ENCODE measurements at places on chromosomes 2 and 18. TPM values are rescaled to one million over a fixed set of nuclear protein-coding genes. Genes with fewer than 3 reads are reported as not detected.

Gene AQP12B
- not detected for total RNA-seq

Gene ACTG2
- total RNA-seq = not detected

Gene LYG1
- 2.4 TPM for total RNA-seq

Gene SIX3
- total RNA-seq = 1.6 TPM

Gene DPYSL5
- total RNA-seq = 7.5 TPM

Gene ACVR1C
- total RNA-seq = 0.08 TPM

Gene MSGN1
- not detected for total RNA-seq

Gene TSPYL6
- not detected for total RNA-seq

Gene C2orf80
- total RNA-seq = not detected

Gene RFX8
- not detected for total RNA-seq

Gene SLC38A11
- total RNA-seq = not detected

Gene KYNU
- 252 TPM for total RNA-seq

Gene CHMP3
- 126 TPM for total RNA-seq

Gene STEAP3
- total RNA-seq = 32.7 TPM

Gene PAX8
- 1.5 TPM for total RNA-seq

Gene PRSS56
- total RNA-seq = 0.20 TPM

Gene TGFA
- 5.9 TPM for total RNA-seq
